ENCODE measurements at places on chromosomes 2 and 18.
A peak's percentile ranks its signal among the peaks of the same experiment; 100 is the strongest.

DNA sequence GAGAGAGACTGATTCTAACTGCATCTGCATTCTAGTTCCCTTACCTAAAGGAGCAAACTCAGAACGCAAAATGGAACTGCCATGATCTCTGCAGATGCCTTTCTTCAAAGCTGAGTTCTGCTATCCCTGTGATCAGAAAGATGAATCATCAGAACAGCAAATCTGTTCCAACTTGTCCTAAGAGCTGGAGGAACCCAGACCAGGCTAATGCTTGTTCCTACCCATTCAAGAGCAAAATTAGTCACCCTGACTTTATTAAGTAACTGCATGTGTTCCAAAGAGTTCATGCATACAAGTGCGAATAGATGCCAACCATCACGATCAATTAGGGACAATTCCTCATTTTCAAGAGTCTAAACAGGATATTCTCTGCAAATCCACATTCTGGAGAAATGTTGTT lies 46.5 kb downstream of the MBP start:
- no peak for DNase-seq

GRCh38 chr2:21539685-21540084 lies 415.9 kb downstream of the TDRD15 start:
- no peak for DNase-seq

DNA sequence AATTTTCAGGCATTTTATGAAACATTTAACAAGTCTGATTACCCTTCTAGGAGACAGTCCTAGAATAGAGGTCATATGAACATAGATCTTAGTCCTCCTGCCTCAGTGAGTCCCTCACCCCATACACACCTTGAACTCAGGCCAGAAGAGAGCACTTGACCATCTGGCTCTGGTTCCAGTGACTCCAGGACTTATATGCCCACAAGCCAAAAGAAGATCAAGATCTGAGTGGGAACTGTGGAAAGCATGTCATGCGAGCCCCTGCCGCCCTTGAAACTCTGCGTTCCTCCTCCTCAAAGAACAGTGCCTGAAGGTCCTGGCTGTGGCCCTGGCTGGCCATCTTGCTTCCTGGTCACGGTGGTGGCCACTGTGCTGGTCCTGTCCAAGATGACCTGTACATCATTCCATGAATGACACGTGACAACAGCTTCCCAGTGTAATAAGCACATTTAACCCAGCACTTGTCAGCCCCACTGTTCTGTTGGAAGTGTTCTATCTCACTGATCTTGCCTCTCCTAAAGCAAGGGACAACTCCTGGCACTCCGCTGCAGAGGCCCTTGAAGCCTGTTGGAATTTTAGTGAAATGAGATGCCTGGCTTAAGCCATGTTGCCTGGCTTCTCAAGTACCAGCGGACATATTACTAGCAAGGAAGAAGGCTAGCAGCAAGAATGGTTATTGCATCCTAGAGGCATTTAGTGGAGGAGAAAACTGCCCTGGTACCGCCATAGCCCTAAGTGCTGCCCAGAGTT lies 17.6 kb downstream of the TTC32 start:
- no peak for DNase-seq

GRCh38 chr2:130824492-130825061 lies 12.1 kb upstream of the ARHGEF4 start:
- DNase-seq, result peak; percentile 95
